ENCODE measurements at places on chromosomes 3 and 15.

DNA sequence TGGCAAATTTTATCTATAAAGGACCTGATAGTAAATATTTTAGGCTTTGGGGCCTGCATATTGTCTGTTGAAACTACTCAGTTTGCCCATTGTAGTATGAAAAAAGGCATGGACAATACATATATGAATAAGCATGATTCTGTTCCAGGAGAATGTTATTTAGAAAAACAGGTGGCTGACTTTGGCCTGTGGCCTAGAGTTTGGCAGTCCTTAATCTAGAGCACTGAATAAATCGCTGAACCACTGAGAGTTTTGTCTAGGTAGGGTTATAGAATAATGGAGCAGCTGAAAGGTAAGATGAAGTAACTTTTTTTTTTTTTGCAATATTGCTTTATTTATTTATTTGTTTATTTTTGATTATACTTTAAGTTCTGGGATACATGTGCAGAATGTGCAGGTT is 75.0 kb downstream of the LRRC49 start:
- no peak for DNase-seq

DNA sequence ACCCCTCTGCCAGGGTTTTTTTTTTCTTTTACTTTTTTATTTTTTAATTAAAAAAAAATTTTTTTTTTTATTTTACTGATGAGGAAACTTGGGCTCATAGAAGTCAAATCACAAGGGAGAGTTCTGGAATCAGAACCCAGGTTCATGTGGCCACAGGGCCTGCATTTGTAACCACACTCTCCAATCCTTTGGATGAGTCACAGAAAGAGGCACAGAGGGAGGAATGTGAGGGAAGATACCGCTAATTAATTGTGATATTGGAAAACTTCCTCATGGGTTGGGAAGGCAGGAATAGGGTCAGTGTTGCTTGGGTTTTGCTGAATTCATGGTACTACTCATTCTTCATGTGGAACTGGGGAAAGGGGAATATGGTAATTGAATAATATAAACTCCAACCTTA is 132.9 kb upstream of the SLC6A11 start:
- DNase-seq = no peak

DNA sequence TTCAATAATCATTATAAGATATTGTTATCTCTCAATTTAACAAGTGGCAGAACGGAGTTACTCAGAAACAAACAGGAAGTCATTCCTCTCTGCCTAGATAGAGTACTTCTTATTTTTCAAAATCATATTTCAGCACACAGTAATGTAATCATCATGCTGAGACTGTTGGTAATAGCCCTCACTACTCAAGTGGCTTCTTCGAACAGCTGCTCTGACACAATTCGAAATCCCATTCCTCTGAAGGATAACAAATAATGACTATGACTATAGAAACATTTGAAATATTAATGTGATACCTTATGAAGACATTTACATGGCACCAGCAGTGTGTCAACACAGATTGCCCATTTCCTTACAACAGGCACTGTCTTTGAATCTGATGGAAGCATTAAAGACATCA is 1249.8 kb downstream of the NSUN3 start:
- DNase-seq = no peak

GRCh38 chr15:99618941-99619411 is 53.2 kb downstream of the MEF2A start:
- no peak for DNase-seq

GRCh38 chr3:147881933-147882332 is 472.8 kb downstream of the ZIC1 start:
- peak; percentile 4 for DNase-seq

DNA sequence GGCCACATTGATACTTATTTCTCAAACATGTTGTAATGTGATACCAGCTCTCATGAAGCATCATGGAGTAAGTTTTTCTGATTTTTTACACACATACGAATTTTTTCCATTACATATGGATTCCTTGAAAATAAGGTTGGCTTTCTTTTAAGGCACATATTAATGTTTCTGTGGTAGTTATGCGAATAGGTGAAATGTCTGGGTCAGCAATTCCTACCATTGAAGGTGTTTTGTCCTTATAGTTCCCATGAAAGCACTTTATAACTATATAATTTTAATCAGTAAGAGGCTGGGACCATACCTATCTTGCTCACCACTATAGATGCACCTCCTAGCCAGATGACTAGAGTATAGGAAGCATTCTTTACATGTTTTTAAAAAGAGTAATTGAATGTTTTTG is 33.0 kb downstream of the PHLDB2 start:
- no peak for DNase-seq

GRCh38 chr3:110813541-110813940 is 258.1 kb upstream of the NECTIN3 start:
- no peak for DNase-seq

- DNase-seq = peak; percentile 55
These were observed 863 bp downstream of the PSMA4 start for GRCh38 chr15:78540871-78541743.

GRCh38 chr3:72427624-72428023 is 420.6 kb downstream of the SHQ1 start:
- DNase-seq = no peak

GRCh38 chr3:101813817-101814440 is 34.9 kb downstream of the NXPE3 start:
- DNase-seq = peak; percentile 2

- no peak for DNase-seq
These were observed 2.6 kb upstream of the HHATL start for GRCh38 chr3:42705058-42705767.

- peak; percentile 2 for DNase-seq
These were observed 141.3 kb upstream of the PDZRN3 start for GRCh38 chr3:73765878-73766545.

- DNase-seq = peak; percentile 80
These were observed 24.3 kb upstream of the POLG start for GRCh38 chr15:89358755-89359439.

DNA sequence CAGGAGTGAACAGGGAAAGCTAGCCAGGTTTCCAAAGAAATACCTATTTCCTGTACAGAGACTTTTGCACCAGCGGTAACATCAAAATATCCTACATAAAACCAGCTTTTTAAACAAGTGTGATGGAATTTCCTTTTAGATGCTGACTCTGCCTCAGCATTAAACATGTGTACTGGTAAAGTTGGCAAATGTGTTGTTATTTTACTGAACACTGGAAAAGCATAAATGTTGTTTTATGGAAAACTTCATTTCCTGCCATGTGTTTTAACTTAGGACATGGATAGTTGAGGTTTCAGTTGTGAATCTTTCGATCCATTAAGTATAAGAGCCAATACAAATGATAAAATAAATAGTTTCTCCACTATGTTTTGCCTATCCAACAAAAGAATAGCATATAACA is 15.7 kb downstream of the OXNAD1 start:
- no peak for DNase-seq

GRCh38 chr3:25575001-25575400 is 89.7 kb downstream of the TOP2B start:
- no peak for DNase-seq

DNA sequence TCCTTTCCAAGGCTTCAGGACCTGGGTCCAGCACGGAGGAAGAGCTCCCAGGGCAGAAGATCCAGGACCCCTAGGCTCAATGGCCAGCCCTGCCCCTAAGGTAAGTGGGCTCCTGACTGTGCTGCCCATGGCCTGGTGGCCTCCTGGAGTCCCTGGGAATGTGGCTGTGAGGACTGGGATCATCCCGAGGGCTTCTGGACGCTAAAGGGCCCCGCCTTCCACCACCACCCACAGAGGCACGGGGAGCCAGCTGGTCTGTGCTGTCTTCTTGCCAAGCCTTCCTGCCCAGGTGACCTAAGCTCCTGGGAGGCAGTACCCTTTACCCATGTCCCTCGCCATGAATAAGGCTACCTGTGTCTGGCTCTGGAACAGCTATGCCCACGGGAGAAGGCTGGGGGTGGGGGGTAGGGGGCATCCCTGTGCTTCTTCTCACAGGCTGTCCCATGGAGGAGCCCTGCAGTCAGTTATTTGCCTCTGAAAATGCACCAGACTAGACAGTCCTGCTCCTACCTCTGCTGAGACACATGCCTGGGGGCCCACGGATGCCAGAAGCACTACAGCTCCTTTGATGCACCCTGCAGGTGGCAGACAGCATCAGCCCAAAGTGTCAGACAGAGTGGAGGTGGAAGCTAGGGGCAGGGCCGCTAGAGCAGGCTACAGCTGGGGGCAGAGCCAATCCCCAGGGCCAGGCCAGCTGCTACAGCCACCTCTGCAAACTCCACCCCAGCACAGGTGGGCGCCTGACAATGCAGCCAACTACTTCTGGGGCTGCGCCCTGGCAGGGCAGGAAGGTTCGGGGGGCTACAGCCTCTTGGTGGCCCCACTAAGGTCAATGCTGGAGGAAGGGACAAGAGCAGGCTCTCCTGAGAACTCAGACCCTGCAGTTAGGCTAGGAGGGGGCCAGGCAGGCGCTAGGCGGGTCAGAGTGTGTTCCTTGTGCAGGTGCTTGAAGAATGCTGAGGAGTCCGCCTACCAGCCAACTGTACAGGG is 90.9 kb downstream of the SEC22A start:
- DNase-seq = peak; percentile 65

- DNase-seq = peak; percentile 57
These were observed 34.5 kb downstream of the PLA2G4D start for GRCh38 chr15:42059661-42060476.

- no peak for DNase-seq
These were observed 112.0 kb upstream of the RPL32 start for GRCh38 chr3:12953201-12953995.

DNA sequence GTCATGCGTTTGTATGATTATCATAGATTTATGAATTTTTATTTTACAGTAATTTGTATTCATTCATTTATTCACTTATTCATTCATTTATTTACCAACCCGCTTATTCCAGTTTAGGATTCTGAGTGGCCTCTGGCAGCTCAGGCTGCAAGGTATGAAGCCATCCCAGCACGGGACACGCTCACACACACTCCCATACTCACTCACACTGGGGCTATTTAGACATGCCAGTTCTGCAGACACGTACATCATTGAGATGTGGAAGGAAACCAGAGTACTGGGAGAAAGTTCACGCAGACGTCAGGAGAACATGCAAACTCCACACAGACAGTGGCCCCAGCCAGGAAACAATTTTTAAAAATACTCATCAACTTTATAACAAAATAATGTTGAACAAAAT is 5.1 kb downstream of the CDIN1 start:
- DNase-seq = no peak

DNA sequence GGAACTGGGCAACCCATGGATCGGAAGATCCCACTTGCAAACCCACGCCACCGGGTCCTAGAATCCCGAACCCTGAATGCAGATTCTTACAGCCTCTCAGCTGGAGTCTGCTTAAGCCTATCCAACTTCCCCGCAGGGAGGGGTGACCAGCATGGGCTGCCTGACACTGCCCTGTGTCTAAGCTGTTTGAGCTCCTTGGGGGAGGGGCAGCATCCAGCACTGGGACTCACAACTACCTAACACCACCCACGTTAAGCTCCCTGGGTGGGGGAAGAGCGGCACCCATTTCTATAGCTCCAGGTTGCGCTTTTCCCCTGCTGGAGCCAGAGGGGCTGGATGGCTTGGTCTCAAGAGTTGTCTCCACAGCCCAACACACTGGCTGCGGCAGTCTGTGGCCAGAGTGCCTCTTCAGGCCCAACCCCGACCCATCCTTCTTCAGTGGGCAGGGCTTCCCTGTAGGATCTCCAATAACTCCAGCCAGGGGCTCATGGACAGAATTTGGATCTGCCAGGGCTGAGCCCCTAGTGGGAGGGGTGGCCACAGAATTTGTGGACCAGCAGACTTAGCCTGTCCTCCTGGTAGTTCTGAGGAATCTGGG is 649.2 kb downstream of the TUSC7 start:
- no peak for DNase-seq

DNA sequence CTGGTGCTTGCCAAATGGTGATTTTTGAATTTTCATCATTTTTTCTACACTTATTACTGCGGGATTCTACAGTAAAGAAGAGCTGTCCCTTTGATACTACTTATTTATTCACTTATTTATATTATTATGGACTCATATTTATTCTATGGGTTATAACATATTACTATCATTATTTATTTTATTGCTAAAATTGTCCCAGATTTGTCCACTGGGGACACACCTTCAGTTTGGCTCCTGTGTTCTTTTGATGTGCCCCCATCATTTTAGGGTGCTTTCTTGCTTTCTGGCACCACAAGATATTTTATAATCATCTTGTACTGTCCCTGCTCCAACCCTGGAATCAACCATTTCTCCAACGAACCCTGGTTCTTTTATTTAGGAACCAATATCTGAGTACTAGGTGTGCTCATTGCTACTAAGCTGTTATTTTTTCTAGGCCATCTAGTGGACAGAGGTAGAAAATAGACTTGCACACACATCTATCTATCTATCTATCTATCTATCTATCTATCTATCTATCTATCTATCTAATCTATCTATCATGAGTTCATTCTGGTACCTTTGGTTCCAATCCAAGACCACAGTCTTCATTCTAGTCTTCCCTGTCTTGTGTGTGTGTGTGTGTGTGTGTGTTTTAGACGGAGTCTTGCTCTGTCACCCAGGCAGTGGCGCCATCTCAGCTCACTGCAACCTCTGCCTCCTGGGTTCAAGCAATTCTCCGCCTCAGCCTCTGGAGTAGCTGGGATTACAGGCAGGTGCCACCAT is 16.0 kb downstream of the SLC22A14 start:
- DNase-seq = peak; percentile 6

DNA sequence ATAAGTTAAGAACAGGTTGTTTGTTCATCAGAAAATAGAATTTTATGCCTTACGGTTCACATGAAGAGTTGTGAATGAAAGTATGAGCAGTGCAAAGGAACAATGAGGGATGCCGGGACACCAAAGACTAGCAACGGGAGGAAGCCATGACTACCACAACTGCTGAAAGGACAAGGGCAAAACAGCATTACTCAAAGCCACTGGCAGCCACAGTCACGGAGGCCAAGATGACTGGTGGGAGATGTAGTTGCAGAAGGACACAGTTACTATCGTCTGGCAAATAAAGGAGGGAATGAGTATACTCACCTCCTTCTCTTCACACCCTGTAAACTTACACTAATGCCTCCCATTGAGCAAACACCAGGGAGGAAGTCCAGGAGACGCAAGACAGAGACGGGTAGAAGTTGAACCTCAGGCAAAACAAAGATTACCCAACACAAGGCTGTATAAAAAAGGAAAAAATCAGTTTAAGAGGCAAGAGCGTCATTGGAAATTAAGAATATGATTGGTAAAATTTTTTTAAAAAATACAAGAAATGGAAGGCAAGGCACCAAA is 675.5 kb downstream of the FHIT start:
- DNase-seq = no peak

GRCh38 chr15:52362497-52362896 is 66.9 kb upstream of the MYO5C start:
- DNase-seq = no peak

GRCh38 chr15:80060356-80061006 is 1.0 kb downstream of the ZFAND6 start:
- peak; percentile 39 for DNase-seq

DNA sequence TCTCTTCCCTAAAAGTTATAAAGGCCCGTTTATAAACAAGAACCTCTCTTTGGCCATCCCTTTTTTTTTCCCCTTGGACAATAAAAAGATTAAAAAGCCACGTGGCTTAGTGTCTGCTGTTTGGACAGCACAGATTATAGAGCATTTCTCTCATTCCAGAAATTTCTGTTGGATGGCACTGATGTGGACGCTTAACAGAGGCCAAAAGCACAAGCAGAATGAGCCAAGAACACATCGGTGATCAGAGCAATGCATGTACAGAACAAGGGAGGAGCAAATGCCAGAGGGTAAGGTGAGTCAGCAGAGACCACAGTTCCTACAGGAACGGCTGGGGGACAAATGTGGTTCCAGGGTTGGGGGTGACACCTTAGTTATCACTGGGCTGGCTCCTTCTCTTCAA is 30.3 kb upstream of the CTNNB1 start:
- DNase-seq = no peak

GRCh38 chr3:178223876-178224275 is 312.4 kb upstream of the KCNMB2 start:
- DNase-seq = no peak
